GM04504 (cell line): ENCODE measurements at places on chromosomes 16 and 17.

DNA sequence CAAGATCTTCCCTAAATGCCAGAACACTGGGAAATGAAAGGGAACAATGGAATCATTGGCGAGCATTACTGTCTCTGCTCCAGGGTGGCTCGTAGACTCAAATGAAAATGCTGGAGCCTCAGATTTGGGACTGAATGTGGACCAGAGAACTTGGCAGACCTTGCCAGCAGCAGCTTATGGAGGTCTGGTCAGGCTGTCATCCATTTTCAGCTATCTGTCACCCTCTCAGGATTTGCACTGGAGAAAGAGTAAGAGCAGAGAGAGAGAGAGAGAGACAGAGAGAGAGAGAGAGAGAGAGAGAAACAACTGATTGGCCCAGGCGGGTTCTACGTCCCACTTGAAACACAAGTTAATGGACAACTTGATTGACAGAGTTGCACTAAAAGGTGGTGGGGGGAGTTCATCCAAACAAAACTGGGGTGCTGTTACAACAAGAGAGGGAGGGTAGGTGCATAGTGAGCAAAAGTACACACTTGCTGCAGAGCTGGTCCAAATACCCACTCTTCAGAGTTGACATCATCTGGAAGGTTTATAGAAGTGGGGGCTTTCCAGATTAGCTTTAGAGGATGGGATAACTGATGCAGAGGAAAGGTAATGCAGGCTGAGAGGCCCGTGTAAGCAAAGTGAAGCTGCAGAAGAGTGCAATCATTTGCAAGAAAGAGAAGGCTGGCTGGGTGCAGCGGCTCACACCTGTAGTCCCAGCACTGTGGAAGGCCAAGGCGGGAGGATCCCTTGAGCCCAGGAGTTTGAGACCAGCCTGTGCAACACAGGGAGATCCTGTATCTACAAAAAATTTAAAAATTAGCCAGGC lies 16.5 kb upstream of the NSMCE1 start:
- DNase-seq: no peak

GRCh38 chr16:58488531-58488930 lies 11.4 kb upstream of the NDRG4 start:
- no peak for DNase-seq

GRCh38 chr17:59105852-59106462 lies 723 bp downstream of the TRIM37 start:
- DNase-seq: peak; percentile 11

DNA sequence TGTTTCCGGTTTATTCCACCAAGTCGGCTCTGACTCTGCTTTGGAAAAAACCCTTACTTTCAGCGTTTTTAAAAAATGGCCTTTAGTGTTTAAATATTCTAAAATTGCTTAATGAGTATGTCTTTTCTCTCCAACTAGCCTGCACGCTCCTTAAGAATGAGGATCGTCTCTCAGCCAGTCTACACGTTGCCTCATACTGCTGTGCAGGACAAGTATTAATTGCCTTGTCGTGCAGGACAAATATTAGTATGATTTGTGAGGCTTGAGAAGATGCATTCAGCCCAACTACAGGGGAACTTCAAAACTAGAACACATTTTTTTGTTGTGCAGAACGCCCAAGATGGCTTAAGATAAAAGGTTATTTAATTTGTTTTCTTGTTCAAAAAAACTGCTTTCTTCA lies 61.2 kb downstream of the MARCHF10 start:
- DNase-seq: peak; percentile 21

- DNase-seq: no peak
These were observed 19.1 kb downstream of the FAM20A start for GRCh38 chr17:68581863-68582645.

DNA sequence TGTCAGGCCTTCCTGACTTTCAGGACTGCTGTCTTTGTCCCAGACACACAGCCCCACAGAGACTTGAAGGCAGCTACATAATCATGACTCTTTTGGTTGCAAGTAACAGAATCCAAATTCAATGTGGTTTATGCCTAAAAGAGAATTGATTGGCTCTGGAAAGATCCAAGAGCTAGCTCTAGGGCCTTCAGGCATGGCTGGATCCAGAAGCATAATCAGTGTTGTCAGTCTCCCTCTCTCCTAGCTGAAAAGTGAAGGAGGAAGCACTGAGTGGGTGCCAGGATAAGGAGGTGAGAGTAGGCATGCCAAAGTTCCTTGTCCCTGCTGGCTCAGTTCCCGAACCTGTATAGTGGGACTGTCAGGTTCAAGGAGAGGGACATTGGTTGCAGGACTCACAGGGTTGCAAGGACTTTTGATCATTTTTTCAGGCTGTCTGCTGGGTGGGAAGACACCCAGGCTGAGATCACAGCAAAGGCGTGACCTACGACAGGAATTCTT lies 25.5 kb downstream of the SNX20 start:
- DNase-seq: no peak

DNA sequence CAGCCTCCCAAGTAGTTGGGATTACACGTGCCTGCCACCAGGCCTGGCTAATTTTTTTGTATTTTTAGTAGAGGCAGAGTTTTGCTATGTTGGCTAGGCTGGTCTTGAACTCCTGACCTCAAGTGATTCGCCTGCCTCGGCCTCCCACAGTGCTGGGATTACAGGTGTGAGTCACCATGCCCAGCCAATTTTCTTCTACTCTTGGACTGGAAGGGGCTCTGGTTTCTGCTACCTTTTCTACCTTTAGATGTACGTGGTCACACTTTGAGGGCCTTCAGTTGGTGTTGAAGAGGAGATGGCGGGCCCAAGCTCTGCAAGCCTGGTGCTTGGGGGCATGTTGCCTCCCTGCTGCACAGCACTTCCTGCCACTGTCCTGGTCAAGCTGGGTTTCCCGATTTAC lies 173.6 kb downstream of the PRKCA start:
- DNase-seq: no peak

DNA sequence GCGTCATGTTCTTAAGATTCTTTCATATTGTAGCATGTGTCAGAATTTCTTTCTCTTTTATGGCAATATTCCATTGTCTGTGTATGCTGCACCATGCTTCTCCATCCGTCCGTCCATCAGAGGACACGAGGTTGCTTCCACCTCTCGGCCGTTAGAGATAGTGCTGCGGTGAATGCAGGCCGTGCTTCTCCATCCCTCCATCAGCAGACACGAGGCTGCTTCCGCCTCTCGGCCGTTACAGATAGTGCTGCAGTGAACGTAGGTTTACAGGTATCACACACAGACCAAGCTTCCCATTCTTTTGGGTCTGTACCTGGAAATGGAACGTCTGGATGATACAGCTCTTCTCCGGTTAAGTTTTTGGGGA lies 113.5 kb downstream of the CMIP start:
- DNase-seq: no peak

GRCh38 chr16:51822471-51822870 lies 671.4 kb upstream of the SALL1 start:
- no peak for DNase-seq

- no peak for DNase-seq
These were observed 108.0 kb downstream of the ZNF18 start for GRCh38 chr17:11889266-11889665.

GRCh38 chr17:27630607-27631410 lies at the start of gene LGALS9:
Gene LGALS9 (plus strand): TSS chr17:27631188. CDS start chr17:27631266, 78 bp downstream.
- peak; percentile 30 for DNase-seq

GRCh38 chr16:35200662-35201061 lies 1741.2 kb downstream of the TP53TG3F start:
- DNase-seq: no peak

GRCh38 chr16:85420501-85421337 lies 192.4 kb upstream of the GSE1 start:
- DNase-seq: peak; percentile 10

GRCh38 chr16:23384878-23385277 lies 68.1 kb downstream of the COG7 start:
- DNase-seq: no peak

DNA sequence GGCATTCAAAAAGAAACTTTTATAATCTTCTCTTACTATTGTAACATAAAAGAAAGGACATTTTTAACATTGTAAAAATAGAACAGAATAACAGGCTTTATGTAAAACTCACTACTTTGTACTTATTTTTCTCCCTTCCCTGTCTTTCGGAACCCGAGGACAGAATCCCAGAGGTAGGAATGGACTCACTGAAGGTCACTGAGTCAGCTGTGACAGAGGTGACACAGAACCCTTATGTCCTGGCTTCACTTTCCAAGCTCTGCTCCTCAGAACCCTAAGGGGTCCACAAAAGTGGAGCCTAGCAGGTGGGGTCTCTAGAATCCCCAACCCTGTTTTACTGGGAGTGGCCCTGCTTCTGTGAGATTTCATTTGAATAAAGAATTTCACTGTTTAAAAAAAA lies 3.7 kb downstream of the KCTD13 start:
- DNase-seq: no peak

DNA sequence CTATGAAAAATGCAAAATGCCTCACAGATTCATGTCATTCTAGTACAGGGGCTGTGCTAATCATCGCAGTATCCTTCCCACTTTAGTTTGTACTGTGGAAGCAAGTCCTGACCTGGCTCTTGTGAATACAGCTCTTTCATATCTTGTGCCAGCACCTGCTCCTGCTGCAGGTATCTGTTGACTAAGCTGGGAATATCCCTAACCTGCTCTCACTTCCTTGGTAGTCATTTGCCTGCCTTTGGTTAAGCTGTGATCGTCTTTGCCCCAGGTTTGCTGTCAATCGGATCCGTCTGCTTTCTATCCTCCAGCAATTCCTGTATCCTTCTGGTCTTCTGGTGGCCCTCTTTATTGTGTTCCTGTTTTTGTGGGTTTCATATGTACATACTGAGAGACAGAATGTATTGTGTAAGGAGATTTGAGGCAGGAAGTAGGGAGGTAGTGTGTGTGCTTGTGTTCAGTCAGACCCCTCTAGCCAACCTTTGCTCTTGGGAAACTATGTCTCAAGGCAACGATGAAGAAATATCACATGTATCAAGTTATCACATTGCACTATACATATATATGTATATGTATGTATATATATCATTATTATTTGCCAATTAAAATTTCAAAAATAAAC lies 7.7 kb upstream of the GINS3 start:
- DNase-seq: no peak

GRCh38 chr16:9372934-9373890 lies 281.8 kb downstream of the HAPSTR1 start:
- no peak for DNase-seq

DNA sequence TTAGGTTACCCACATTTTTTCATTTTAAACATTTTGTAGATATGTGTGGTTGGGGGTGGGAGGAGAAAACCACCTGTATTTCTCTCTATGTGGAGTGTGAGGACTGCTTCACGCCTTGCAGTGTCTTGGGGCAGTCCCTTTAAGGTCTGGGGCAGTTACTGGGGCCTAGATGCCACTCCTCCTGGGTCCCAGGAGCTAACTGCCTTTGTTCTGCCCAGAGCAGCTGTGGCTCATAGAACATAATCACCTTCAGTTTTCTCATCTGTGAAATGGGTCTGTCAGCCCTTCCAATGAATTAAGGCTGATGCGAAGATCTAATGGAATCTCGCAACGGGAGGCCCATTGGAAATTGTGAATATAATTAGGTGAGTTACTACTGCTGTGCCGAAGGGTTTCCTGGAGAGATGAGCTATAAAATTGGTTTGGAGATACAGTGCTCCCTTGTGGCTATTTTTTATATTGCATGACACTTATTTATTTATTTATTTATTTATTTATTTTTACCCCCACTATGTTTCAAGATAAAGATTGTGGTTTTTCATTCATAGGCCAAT lies 22.9 kb downstream of the DHRS7C start:
- peak; percentile 9 for DNase-seq

DNA sequence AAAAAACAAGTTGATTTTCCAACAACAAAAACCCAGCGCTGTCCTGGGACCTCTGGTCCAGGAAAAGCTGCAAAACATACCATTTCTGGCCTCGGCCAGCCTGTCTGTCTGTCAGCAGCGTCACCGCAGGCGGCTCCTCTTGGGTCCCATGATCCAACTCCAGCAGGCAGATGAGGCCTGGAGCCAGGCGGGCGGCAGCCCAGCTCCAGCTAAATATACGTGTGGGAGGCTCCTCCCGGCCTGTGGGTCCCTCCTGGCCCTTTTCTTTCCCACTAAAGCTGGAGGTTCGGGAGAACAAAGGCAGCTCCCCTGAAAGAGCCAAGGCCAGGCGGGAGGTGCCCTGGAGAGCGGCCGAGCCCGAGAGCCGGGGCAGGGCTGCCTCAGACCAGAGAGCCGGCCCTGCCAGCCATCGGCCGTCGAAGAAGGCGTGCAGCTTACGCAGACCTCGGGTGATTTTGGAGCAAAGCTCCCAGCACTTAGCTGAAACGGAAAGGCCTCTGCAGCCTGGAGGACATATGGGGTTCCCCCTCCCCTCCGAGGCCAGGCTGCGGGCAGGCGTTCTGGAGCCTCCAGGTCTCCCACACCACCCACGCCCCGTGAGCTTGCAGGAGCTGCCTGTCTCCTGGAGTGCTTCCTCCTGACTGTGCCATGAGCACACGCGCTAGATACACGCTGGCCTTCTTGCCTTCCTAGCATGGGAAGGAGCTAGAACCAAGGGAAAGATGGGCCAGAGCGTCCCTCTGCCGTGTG lies 19.9 kb upstream of the JPH3 start:
- peak; percentile 73 for DNase-seq

GRCh38 chr16:56812884-56813283 lies 52.1 kb upstream of the SLC12A3 start:
- DNase-seq: no peak

DNA sequence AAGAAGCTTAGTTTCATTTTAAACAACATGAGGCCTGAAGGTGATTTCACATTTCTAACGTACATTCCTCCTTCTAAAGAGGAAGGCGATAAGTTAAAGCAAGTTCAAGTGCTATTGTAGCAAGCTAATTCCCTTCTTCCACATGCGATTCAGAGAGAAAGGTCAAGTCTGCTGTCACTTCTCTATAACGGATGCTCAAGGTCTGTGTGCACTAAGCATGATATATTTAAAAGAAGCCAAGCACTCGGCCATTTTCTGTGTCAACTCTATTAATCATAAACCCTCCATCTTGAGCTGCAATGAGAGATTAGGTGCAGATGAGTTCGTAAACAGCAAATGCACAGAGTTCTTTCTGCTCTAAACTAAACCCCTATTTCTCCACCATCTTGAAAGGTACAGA lies 568.8 kb upstream of the ZFHX3 start:
- DNase-seq: no peak

DNA sequence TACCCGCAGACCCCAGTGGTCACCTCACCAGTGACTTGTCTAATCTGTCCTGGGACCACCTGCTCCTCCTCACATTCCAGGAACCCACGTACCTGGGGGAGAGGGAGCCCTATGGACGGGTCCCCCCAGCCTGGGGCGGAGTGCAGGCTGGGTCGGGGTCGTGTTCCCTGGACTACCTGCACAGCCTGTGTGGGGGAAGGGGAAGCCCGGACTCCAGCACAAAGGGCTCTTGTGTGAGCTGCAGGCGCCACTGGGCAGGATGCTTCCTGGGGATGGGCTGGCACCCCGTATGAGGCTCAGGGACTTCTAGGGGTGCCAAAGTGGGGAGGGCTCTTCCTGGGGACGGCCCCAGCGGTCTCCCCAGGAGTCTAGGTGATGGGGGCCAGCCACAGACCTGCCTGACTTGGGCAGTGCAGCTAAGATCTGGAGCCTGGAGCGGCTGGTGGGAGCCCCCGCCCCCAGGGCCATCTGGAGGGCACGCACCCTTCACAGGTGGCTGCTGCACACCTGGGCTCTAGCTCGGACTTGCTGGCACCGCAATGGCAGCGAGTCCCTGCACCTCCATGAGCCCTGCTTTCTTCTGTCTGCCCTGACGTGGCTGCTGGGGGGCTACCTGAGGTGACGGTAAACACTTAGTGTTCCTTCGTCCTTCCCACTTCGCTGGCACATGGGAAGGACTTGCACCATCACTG lies 7.5 kb downstream of the VASN start:
- no peak for DNase-seq

- no peak for DNase-seq
These were observed 127.1 kb downstream of the CDH13 start for GRCh38 chr16:82753821-82754220.

- no peak for DNase-seq
These were observed 5.0 kb upstream of the CMTM4 start for GRCh38 chr16:66701516-66701915.
